NCI-H2029 (cell line): ENCODE measurements at places on chromosomes 5 and 9.

DNA sequence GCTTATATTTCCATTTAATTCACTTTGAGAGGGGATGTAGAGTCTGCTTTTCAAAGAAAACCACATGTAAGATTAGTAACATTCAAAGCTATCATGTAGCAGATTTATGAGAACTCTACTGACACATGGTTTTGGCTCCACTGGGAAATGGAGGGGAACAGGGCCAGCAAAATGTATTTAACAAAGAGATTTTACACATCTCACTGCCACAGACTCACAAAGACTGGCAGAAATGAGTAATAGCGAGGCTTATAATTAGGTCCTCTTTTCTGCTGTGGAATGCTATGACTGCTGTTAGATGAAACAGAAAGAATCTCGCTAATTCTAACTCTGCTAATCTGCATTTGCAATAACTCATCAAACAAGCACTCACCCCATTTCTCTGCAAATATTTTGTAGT is 4.5 kb downstream of the DAP start:
- no peak for DNase-seq

GRCh38 chr9:113853333-113853732 is 22.8 kb upstream of the ZNF618 start:
- no peak for DNase-seq

DNA sequence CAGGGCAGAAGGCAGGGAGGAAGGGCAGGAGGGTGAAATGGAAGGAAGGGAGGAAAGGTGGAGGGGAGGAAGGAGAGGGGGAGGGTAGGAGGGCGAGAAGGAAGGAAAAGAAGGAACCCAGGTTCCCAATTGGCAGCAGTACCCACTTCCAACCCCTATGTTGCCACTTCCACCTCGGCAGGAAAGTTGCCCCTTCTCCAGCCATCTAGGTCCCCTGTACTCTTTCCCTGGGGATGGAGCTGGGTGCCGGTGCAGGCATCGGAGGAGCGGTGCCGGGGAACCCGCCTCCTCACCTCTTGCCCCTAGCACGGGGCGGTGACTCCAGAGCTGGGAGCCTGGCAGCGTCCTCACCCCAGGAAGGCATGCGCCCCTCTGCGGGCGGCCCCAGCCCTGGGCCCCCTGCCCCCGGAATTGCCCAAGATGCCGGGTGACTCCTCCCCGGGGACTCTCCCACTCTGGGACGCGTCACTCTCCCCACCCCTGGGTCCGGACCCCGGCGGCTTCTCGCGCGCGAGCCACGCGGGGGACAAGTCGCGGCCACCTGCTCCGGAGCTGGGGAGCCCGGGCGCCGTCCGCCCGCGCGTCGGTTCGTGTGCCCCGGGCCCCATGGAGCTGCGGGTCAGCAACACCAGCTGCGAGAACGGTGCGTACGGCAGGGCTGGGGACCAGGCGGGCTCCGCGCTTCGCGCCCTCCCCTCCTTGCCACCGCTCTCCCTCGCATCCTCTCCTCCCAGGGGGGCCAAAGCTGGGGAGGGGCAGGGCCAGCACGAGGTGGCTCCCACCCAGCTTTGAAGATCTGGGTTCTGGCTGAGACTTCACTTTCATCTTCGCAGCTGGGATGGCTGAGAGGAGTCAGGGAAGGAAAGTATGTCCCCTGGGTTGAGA is at the start of gene NIPAL4:
NIPAL4 (plus strand) TSS at position 499 of the 885 bp plus-strand sequence; CDS start at position 607, 108 bp downstream.
- DNase-seq, result no peak

DNA sequence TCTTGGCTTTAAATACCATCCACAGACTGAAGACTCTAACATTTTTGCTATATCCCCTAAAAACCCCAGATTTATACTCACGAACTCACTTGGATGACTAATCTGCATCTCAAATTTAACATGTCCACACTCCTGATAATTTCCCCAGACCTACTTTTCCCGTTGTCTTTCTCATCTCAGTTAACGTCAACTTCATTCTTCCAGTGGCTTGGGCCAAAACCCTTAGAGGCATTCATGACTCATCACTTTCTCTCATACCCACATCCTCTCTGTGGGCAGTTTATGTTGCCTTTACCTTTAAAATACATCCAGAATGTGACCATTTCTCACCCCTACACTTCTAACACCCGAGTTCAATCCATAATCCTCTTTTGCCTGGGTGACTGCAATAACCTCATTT is 96.7 kb downstream of the EDIL3 start:
- no peak for DNase-seq

GRCh38 chr5:60366489-60366888 is 333.5 kb downstream of the DEPDC1B start:
- DNase-seq, result no peak

- no peak for DNase-seq
Measured at GRCh38 chr5:139446956-139447779, 7.8 kb upstream of the DNAJC18 start.

DNA sequence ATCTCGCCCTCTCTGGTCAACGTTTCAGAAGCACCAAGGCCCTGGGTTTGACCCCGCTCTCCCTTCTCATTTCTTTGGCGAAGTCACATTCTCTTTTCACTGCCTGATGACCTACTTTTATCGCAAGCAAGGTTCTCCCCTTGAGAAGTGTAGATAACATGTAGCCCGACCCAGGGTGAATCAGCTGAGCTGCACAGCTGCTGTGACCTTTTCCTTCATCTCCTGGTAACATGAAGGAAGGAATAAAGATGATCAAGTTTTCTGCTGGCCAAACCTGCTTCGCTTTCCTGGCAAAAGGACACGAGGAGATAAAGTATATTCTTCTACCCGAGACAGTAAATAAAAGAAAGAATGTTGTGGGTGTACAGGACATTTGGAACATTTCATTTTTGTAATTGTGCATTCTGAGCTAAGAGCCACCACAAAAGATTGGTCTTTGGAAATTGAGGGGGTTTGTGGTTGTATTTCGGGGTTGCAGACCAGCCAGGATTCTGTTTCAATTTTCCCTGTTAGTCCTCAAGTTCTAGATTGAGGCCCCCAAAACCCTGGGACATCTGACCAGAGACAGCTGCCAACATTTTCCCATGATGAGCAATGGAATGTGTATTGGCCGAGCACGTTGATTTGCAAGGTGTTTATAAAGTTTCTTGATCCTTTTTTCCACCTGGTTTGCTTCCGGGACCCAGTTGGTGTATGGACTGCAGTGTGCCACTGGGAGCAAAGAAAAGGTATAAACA is 155.1 kb upstream of the ZNF462 start:
- DNase-seq, result no peak

DNA sequence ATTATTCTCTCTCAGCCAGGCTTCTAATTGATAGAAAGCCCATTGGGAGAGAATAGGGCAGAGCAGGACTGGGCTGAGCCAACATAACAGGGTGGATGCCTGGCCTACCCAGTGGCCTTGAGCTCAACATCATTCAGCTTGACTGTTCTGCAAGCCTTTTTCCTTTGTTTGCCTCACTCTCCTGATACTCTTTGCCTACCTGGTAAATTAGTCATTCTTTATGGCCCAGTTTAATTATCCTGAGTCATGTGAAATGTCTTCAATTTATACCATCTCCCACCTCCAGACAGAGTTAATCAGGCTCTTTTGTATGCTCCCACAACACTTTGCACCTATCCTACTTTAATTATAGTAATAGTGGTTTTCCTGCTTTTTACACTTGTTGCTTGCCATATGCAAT is 13.6 kb downstream of the GLRA1 start:
- no peak for DNase-seq

DNA sequence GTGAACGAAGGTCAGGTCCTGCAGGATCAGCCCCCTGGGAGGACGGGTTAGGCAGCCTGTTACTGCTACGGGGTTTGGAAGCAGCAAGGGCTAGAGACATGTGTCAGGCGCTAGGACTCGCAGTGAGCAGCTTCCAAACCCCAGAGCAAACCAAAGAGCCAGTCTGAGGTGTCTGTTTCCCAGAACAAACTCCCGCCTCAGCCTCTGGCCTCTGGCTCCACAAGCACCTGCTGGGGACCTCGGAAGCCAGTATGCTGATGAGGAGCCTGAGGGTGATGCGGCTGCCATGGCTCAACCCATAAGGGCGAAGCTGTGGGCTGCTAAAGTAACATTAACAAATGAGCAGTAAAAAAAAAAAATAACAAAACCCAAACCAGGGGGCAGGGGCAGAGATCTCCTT is 35.0 kb downstream of the PRRT1B start:
- DNase-seq, result no peak

DNA sequence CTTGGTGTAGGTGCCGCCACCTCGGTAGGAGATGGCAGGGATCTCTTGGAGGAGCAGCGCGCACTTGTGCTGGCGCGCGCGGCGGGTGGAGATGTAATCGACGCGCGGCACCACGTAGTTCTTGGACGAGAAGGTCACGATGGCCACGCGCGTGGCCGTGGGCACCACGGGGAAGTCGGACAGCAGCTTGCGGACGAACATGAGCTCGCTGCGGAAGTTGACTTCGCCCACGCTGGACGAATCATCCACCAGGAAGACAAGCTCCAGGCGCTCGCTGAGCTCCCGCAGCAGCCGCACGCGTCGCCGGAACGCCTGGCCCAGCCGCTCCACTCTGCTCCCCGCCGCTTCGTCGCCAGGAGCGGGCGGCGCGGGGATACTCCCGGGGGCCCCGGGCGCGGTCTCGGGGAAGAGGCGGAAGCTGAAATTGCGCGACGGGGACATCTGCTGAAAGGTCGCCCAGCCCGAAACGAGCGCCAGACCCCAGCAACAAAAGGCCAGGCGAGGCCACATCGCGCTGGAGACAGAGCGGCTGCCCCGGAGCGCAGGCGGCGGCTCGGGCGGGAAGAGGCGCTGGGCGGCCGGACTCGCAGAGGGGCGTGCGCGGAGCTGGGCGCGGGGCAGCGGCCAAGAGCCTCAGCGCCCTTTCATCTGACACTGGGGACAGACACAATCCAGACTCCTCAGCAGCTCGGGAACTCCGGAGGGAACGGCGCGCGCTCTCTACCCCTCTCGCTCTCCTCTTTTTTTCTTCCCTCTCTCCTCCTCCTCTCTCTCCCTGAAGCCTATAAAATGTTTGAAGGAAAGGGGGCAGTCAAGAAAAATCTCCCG is at the start of gene SVEP1:
SVEP1 (minus strand) TSS at position 708 of the 828 bp plus-strand sequence; CDS start at position 510, 198 bp downstream.
- DNase-seq, result no peak

DNA sequence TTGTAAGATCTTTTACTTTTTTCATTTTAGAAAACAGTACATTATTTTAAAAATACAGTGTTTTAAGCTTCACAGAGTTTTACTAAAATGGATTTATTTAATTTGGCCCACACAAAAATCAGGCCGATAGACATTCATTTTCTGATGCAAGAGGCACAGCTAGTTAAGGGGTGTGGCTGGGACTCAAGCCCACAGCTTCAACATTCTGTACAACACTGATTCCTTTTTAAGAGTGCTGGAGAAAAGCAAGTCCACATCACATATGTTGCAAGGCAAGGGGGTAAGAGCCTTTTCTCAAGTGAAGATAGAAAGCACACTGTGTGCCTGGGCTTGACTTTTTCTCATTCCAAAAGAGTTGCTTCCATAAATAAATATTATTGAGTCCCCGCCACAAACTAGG is 195.9 kb downstream of the RFK start:
- DNase-seq, result no peak

GRCh38 chr5:89308606-89309040 is 425.6 kb upstream of the MEF2C start:
- no peak for DNase-seq

DNA sequence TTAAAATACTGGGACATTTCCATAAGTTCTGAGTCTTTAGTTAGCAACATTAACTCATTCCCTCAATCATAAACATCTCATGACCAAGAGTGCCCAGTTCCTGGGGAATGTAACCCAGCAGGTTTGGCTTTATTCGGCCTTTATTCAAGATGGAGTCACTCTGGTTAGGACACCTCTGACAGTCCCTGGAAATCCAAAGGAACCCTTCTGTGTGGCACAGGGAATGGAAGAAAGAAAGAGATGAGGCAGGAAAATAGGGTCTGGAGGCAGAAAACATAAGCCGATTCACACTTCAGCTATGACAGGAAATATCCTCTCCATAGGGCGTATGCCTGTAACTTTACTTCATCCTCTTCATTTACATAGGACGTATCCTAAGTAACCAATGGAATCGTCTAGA is 53.5 kb downstream of the FXN start:
- no peak for DNase-seq

GRCh38 chr5:110909950-110910349 is 161.6 kb upstream of the TSLP start:
- no peak for DNase-seq

GRCh38 chr9:134486596-134486995 is 155.0 kb upstream of the COL5A1 start:
- DNase-seq, result no peak

DNA sequence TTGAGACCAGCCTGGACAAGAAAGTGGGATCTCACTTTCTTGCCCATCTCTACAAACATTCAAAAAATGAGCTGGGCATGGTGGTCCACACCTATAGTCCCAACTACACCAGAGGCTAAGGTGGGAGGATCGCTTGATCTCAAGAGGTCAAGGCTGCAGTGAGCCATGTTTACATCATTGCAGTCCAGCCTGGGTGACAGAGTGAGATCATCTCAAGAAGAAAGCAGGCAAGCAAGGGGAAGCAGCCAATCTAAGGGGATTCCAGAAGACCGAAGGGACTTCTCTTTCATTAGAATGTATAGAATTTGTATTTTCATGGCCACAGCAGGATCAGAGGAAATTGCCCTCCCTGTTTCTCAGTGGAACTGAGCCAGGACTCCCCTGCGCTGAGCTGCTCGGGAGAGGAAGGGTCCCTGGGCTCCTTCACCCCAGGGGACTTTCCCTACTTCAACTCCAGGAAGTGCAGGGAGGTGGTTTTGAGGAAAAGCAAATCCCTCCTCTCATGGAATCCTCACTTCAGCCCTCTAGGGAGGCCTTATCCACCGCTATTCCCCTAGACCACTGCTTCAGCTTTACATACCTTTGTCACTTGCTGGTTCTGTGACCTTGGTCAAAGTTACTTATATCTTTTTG is 12.1 kb downstream of the WWC1 start:
- no peak for DNase-seq

DNA sequence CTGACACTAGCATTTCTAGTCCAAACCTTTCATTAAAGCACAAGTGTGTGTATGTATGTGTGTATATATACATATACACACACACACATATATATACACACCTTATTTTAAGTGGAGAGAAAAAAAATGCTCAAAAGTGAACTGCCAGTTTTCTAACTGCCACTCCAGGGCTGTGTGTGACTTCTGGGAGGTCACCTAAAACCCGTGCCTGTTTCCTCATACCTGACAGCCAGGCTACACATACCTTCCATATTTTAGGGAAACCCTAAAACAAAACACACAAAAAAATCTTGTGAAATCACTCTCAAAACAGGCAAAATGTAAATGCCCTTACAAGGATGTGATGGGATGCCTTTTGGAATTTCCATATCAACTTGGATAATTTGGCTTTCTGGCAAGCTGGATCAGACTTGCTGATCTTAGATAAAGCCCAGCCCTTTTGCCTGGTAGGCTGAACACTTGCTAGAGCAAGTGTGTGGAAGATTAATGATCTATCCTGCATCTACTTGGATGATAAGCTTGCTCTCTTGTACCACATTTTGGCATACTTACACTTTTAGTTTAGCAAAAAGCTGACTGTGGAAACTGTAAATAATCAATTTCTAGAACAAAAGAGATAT is 127.8 kb downstream of the GNAQ start:
- DNase-seq, result no peak
